ENCODE measurements at places on chromosomes 2 and 18.
A peak's percentile ranks its signal among the peaks of the same experiment; 100 is the strongest.

DNA sequence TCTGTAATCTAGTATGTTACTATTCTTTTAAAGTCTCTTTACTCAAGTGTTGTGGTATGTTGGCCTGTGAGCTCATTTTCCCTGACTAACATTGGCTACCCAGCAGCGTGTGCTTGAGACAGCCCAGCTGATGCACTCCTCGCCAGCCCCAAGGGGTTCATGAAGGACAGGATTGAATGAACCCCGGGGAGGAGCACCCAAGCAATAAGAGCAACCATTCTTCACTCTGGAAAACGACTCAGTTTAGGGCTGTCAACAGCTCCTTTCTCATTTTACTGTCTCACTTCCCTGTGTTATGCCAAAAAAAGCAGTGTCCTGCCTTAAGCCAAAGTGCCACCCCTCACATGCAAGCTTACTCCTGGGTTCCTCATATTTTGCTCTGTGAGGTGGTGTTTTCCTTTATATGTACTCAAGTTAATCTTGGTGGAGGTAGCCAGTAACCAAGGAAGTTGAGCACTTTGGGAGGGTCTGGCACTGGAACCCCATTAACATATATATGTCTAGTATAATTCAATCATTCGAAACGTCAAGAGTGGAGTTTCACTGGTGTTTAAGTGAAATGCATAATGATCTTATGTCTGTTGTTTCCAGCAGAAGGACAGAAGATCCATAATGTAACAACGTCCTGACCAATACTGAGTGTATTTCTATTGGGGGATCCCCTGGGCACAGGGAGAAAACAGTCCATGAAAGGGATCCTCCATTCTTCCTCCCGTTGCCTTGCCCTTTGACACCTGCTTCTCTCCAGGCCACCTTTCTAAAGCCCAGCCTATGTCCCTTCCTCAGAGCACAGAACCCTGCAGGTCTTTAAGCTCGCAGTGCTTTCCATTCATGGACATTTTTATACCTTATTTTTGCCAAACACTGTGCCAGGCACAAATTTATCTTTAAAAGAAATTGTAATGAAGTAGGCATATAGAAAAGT lies 43.2 kb downstream of the ATIC start:
- H3K27ac ChIP-seq, result no peak overlapping the region
- DNase-seq, result no peak
- H3K4me1 ChIP-seq, result no peaks in the 10 kb centered on the region

GRCh38 chr2:105757433-105757832 lies 12.7 kb downstream of the NCK2 start:
- no peaks in the 10 kb centered on the region for H3K27me3 ChIP-seq
- peak overlapping the region; percentile 49 for H3K4me3 ChIP-seq
- peaks cover 68% of the 10 kb centered on the region for H3K36me3 ChIP-seq
- peaks cover 97% of the 10 kb centered on the region for H3K4me1 ChIP-seq
- H3K27ac ChIP-seq, result peak overlapping the region; percentile 95

DNA sequence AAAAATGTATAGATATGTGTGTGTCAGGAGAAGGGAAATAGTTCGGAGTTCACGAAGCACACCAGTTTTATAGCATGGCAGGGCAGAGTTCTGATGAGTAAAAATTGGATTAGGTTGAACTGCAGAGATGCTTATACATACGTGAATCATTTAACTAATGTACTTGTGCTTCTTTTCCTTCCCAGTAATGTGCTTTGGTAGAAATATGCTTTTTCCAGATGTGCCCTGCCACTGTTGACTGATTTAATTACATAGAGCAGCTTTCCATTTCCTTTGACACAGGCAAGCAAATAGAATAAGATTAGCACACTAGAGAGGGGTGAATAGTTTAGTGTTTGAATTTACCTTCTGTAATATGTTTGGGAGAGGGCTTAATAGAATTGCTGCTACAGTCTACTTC lies 28.9 kb upstream of the ARMC9 start:
- no peak for DNase-seq
- H3K27me3 ChIP-seq, result no peaks in the 10 kb centered on the region
- peak overlapping the region; percentile 7 for H3K27ac ChIP-seq
- peaks cover 26% of the 10 kb centered on the region for H3K4me1 ChIP-seq

- no peak overlapping the region for H3K27ac ChIP-seq
- no peaks in the 10 kb centered on the region for H3K27me3 ChIP-seq
- H3K4me1 ChIP-seq, result no peaks in the 10 kb centered on the region
- no peaks in the 10 kb centered on the region for H3K36me3 ChIP-seq
These were observed 810.6 kb upstream of the PIK3C3 start for GRCh38 chr18:41144441-41144840.

GRCh38 chr2:39712953-39713352 lies 47.2 kb downstream of the TMEM178A start:
- no peak overlapping the region for H3K27ac ChIP-seq
- no peak for DNase-seq
- H3K27me3 ChIP-seq, result peaks cover 8% of the 10 kb centered on the region
- H3K4me1 ChIP-seq, result no peaks in the 10 kb centered on the region
- H3K4me3 ChIP-seq, result no peak overlapping the region

All from activated CD4-positive, alpha-beta T cell treated with anti-CD3 and anti-CD28 coated beads for 36 hours (primary cell).